Transverse colon (tissue), 4 donors: ENCODE measurements at places on chromosomes 3 and 15. TPM values are rescaled to one million over a fixed set of nuclear protein-coding genes. Genes with fewer than 3 reads are reported as not detected.
A peak's percentile ranks its signal among the peaks of the same experiment; 100 is the strongest.

ZNF148 gene
- 28.1 TPM for total RNA-seq

RAD18 gene
- 9.7 TPM for total RNA-seq

GP9 gene
- total RNA-seq = 0.64 TPM

GP5 gene
- not detected for total RNA-seq

C3orf22 gene
- not detected for total RNA-seq

GRCh38 chr15:76809412-76810103, 95.6 kb downstream of the SCAPER start:
- DNase-seq = no peak

DNA sequence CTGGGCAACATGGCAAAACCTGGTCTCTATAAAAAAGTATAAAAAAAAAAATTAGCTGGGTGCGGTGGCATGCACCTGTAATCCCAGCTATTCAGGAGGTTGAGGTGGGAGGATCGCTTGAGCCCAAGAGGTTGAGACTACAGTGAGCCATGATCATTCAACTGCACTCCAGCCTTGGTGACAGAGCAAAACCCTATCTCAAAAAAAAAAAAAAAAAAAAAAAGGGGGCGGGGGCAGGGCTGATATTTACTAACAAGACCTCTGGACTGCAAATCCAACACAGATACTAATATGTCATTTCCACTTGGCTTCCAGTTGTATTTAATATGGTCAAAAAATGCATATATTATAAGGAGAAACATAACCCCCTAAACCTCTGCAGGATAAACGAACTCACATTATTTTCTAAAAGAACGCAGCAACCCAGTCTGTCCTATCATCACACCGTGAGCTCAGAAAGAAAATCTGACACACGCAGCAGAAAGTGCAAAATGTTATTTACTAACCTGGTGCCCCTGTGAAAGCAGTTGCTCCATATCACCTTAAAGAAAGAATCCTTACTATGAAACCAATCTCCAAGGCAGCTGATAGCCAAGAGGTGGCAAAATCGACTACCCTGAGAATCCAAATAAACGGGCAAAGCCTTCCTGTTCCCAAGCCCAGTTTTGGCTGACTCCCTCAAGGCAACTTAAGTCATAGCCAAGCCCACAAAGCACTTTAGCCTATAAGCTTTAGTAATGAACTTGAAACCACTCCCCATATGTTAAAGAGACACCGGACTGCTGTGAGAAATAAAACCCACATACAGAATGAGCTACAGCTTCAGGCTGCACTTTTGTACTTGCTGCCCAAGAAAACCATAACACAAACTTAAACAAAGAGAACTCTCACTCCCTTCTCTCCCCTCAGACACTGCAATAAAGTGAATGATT, 39.3 kb downstream of the PLD1 start:
- DNase-seq = peak; percentile 62

- DNase-seq = no peak
These were observed 199.1 kb downstream of the LRRN1 start for GRCh38 chr3:3998140-3998922.

DNA sequence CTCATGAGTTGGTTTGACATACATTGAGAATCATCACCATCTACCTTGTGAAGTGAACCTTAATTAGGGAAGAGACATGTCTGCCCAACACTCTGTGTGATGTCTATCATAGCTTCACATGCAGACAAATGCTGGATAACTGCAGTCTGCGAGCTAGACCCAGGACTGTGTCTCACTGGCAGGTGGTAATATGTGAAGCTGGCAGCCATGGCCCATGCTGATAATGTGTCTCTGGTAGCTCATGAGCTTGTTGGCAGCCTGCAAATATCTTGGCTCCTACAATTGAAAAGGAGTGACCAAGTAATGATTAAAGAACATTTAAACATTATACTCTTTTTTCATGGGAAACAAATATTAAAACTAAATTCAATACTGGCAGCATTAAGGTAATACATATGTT, 234.8 kb downstream of the CHST2 start:
- no peak for DNase-seq

- no peak for DNase-seq
These were observed 3.3 kb downstream of the CAND2 start for GRCh38 chr3:12799525-12800440.

- DNase-seq = no peak
These were observed 131.4 kb downstream of the ATP1B3 start for GRCh38 chr3:142007710-142008399.

DNA sequence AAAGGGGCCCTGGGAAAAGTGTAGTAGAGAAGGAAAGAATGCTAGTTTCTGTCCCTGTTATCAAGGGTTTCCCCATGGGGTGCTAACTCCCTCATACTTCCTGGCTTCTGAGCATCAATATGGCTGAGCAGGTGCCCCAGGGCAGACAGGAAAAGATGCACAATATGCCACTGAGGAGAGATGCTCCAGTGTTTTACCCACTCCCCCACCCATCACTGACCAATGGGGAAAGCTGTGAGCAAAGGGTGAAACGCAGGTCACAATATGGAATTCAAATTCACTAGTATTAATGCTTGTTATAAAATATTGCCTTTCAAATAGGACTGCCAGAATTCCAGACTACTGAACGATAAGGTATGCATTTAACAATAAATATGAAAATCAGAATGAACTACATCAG, 187.5 kb upstream of the CTNNB1 start:
- DNase-seq = no peak

DNA sequence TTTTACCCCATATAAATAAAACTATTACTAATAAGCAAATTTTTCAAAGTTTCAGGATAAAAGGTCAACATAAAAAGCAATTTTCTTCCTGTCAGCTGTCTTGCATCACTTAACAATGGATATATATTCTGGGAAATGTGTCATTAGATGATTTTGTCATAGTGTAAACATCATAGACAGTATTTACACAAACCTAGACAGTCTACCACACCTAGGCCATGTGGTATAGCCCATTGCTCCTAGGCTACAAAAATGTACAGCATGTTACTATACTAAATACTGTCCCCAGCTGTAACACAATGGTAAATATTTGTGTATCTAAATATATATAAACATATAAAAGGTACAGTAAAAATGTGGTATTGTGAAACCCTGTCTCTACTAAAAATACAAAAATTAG, 156.7 kb downstream of the ANO10 start:
- no peak for DNase-seq
